Occipital lobe (tissue), 3 donors: ENCODE measurements at places on chromosomes 1 and 21. TPM values are rescaled to one million over a fixed set of nuclear protein-coding genes. Genes with fewer than 3 reads are reported as not detected.

The VPS13D gene
- total RNA-seq: 42.0 TPM

DNA sequence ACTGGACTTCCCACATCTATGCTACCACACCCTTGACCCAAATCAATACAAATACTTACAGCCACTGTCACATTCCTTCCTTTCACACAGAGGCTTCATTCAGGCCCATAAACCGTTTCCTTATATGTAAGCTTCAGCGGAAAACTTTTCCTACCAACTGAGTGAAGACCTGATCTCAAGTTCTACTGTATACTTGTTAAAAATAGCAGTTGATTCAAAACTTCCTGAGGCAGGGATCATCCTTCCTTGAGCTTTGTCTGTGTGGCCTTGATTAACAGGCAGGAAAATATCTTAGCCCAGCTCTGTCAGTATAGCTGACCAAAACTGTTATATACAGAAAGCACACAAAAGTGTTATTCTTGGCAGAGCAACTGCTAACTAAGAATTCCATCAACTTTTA is 42.7 kb downstream of the DENND2C start:
- DNase-seq: no peak

The PCP4L1 gene
- 3.1 TPM for total RNA-seq

DNA sequence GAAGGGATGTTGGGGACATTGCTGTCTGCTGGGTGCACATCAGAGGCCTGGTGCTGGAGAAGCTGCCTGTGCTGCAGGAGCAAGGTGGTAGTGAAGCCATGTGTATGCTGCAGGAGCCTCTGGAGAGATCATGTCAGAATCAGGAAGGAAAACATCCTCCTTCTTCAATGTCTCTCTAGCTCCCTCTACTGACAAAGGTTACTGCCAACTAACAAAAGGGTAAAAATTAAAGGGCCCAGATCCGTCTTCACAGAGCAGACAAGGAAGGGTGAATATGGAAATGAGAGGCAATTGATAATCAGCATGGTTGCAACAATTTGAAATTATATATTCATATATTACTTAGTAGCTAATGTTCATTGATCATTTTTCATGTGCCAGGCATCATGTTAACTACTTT is 32.2 kb downstream of the FAM177B start:
- no peak for DNase-seq

GRCh38 chr1:6475381-6476133 is 9.6 kb upstream of the TNFRSF25 start:
- DNase-seq: no peak

GRCh38 chr21:15993951-15994350 is 264.2 kb downstream of the USP25 start:
- no peak for DNase-seq

The S100A9 gene
- total RNA-seq: 26.5 TPM

The DVL1 gene
- total RNA-seq: 70.7 TPM
